ENCODE measurements at places on chromosomes 13 and 19.
A peak's percentile ranks its signal among the peaks of the same experiment; 100 is the strongest.

DNA sequence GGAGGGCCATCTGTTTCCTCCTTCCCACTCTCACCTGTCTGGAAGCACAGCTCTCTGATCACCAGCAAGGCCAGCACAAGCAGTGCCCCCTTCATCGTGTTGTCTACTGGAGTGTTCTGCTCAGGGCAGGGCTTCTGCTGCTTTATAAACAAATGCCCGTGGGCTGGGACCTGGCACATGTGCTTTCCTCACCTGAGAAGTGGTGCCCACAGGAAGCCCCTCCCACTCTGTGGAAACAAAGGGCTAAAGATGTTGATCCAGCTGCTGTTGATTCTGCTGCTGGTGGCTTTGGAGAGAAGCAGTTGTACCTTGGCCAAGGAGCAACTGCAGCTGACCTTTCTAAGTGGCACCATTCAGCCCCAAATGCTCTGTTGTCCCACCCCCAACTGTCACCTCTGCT is 26.4 kb upstream of the ZNF181 start:
- H3K4me3 ChIP-seq: no peak overlapping the region
- H3K4me1 ChIP-seq: peaks cover 13% of the 10 kb centered on the region
- peaks cover 19% of the 10 kb centered on the region for H3K36me3 ChIP-seq

- no peak within 1 kb of the TSS for H3K4me3 ChIP-seq
- H3K27ac ChIP-seq: no peak within 1 kb of the TSS
- H3K4me1 ChIP-seq: peaks cover 25% of the 10 kb centered on the region
- no peak for DNase-seq
- H3K27me3 ChIP-seq: peaks cover 2% of the 10 kb centered on the region
- H3K36me3 ChIP-seq: no peaks in the 10 kb centered on the region
Measured at GRCh38 chr13:113157929-113158747, at the start of gene PROZ. Gene PROZ (plus strand): TSS chr13:113158648. CDS start chr13:113158661, 13 bp downstream.

GRCh38 chr19:38194061-38194701 is 29.8 kb downstream of the DPF1 start:
- 0 out of 2 replicates have a peak, but pooled peaks cover 2% of the 10 kb centered on the region for H3K36me3 ChIP-seq
- no peak overlapping the region for H3K27ac ChIP-seq
- no peak overlapping the region for H3K4me3 ChIP-seq

DNA sequence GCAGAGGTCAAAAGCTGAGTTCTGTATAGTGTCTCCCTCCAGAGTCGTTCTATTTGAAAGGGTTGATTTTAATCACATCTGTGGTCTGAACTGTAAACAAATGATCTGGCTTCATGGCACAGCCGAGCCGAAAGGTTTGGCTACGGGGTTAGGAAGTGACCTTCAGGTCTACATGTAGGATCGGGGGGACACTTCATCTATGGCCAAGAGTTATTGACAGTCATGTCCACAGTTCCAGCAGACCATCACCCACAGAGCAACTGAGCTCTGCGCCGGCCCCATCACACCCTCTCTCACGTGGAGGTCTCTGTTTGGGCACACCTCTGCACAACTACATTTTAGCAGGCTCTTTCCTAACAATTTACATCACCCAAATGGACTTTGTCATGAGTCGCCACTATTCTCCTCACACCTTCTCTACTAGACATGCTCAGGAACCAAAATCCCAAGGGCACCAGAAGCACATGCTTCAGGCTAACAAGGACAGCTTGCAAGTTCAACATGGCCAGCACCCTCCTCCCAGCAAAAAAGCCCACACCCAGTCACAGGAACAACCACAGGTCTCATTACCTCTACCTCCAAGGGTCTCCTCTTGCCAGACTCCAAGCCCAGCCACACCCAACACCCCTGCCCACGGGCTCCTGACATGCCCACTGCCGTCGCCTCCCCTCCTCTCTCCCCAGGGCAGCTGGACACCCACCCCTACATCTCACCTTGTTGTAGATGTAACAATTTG is 36.1 kb upstream of the EPHX3 start:
- peak overlapping the region; percentile 77 for H3K27ac ChIP-seq
- no peaks in the 10 kb centered on the region for H3K27me3 ChIP-seq
- DNase-seq: no peak
- H3K4me3 ChIP-seq: no peak overlapping the region
- peaks cover 78% of the 10 kb centered on the region for H3K36me3 ChIP-seq

GRCh38 chr13:29964181-29964845 is 113.9 kb upstream of the UBL3 start:
- H3K36me3 ChIP-seq: peaks cover 27% of the 10 kb centered on the region
- peak overlapping the region; percentile 4 for H3K4me3 ChIP-seq
- peak overlapping the region; percentile 61 for H3K27ac ChIP-seq
- peaks cover 8% of the 10 kb centered on the region for H3K27me3 ChIP-seq

- H3K4me1 ChIP-seq: peaks cover 27% of the 10 kb centered on the region
- peaks cover 27% of the 10 kb centered on the region for H3K36me3 ChIP-seq
- no peaks in the 10 kb centered on the region for H3K27me3 ChIP-seq
Measured at GRCh38 chr19:41264581-41265394, 616 bp downstream of the HNRNPUL1 start.

GRCh38 chr13:79767126-79767525 is 286.2 kb downstream of the NDFIP2 start:
- H3K36me3 ChIP-seq: peaks cover 9% of the 10 kb centered on the region
- no peak for DNase-seq
- no peaks in the 10 kb centered on the region for H3K27me3 ChIP-seq
- no peaks in the 10 kb centered on the region for H3K4me1 ChIP-seq
- H3K4me3 ChIP-seq: no peak overlapping the region

DNA sequence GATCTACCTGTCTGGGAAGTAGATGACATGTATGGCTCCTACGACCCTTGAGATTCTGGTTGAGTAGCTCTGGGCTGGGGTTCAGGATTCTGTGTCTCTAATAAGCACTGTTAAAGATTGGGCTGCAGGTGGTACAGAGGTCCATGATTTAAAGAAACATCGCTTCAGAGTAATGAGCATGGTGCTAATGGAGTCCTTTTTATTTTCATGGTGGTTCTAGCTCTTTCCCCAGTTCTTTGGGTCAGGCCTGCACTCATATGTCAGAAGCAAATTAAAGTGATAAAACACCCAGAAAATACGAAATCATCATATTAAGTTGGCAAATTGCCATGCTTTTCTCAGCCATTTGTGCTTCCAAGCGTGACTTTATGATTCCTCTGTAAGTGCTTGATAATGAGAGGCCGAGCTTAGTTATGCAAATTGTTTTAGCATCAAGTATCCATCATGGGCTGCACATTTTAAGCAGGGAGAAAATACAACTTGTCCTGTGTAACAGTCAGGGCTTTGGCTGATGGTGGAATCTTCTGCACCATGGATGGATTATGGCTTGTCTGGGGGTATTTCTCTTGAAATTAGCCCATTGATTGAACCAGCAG is 45.1 kb downstream of the MTUS2 start:
- H3K27ac ChIP-seq: no peak overlapping the region
- no peak for DNase-seq
- peaks cover 4% of the 10 kb centered on the region for H3K4me1 ChIP-seq
- H3K27me3 ChIP-seq: peaks cover 3% of the 10 kb centered on the region
- no peaks in the 10 kb centered on the region for H3K36me3 ChIP-seq
- H3K4me3 ChIP-seq: no peak overlapping the region

GRCh38 chr19:36267061-36267845 is 52.3 kb downstream of the ZNF146 start:
- H3K27me3 ChIP-seq: peaks cover 10% of the 10 kb centered on the region
- H3K4me1 ChIP-seq: no peaks in the 10 kb centered on the region
- no peak overlapping the region for H3K4me3 ChIP-seq
- peaks cover 23% of the 10 kb centered on the region for H3K36me3 ChIP-seq
- DNase-seq: no peak
- H3K27ac ChIP-seq: no peak overlapping the region

- H3K27ac ChIP-seq: no peak overlapping the region
- no peak for DNase-seq
- H3K4me3 ChIP-seq: no peak overlapping the region
- peaks cover 8% of the 10 kb centered on the region for H3K4me1 ChIP-seq
Measured at GRCh38 chr13:40255551-40255950, 410.9 kb downstream of the FOXO1 start.

GRCh38 chr19:4388337-4389063 is 11.8 kb downstream of the SH3GL1 start:
- H3K4me3 ChIP-seq: no peak overlapping the region
- peaks cover 39% of the 10 kb centered on the region for H3K4me1 ChIP-seq
- H3K27ac ChIP-seq: no peak overlapping the region
- no peak for DNase-seq

- no peak overlapping the region for H3K27ac ChIP-seq
- peaks cover 17% of the 10 kb centered on the region for H3K36me3 ChIP-seq
- peak overlapping the region; percentile 80 for H3K4me3 ChIP-seq
- peak; percentile 98 for DNase-seq
- peaks cover 32% of the 10 kb centered on the region for H3K4me1 ChIP-seq
- peaks cover 4% of the 10 kb centered on the region for H3K27me3 ChIP-seq
Measured at GRCh38 chr19:48415395-48415794, 21.9 kb downstream of the GRIN2D start.

DNA sequence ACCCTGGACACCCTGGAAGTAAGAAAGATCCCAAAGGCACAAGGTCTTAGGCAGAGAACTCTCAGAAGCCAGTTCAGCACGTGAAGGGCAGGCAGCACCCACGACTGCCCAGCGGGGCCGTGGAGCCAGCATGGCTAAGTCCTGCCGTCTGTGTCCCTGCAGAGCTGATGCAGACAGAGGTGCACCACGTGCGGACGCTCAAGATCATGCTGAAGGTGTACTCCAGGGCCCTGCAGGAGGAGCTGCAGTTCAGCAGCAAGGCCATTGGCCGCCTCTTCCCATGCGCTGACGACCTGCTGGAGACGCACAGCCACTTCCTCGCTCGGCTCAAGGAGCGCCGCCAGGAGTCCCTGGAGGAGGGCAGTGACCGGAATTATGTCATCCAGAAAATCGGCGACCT is 44.8 kb downstream of the PEX11G start:
- no peaks in the 10 kb centered on the region for H3K27me3 ChIP-seq
- DNase-seq: no peak
- no peaks in the 10 kb centered on the region for H3K4me1 ChIP-seq
- peaks cover 59% of the 10 kb centered on the region for H3K36me3 ChIP-seq
- no peak overlapping the region for H3K27ac ChIP-seq

- H3K4me3 ChIP-seq: no peak overlapping the region
- DNase-seq: no peak
- H3K27ac ChIP-seq: no peak overlapping the region
- no peaks in the 10 kb centered on the region for H3K36me3 ChIP-seq
Measured at GRCh38 chr19:30722761-30723160, 350.6 kb downstream of the ZNF536 start.

DNA sequence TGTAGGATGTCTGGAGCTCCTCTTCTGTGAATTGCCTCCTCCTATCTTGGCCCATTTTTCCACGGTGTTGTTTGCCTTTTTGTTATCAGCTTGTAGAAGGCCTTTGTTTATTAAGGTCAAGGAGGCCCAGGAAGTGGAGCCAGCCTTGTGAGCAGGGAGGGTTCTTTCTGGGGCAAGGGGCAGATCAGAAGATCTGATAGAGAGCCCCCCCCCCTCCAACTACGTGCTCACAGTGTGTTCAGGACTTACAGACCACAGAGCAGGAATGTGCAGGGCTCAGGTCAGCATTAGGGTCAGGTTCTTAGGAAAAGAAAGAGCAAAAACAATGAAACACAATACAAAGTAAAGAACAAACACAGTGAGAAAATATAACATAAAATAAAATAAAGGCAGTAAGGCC is 59.4 kb downstream of the CCNE1 start:
- H3K4me1 ChIP-seq: peaks cover 2% of the 10 kb centered on the region
- H3K27ac ChIP-seq: no peak overlapping the region
- H3K27me3 ChIP-seq: peaks cover 26% of the 10 kb centered on the region
- H3K4me3 ChIP-seq: no peak overlapping the region
- H3K36me3 ChIP-seq: peaks cover 5% of the 10 kb centered on the region

GRCh38 chr19:41299046-41299754 is 10.8 kb upstream of the CCDC97 start:
- H3K4me3 ChIP-seq: no peak overlapping the region
- no peaks in the 10 kb centered on the region for H3K27me3 ChIP-seq
- H3K4me1 ChIP-seq: no peaks in the 10 kb centered on the region
- H3K36me3 ChIP-seq: peaks cover 94% of the 10 kb centered on the region

- H3K36me3 ChIP-seq: no peaks in the 10 kb centered on the region
- DNase-seq: no peak
- no peak overlapping the region for H3K4me3 ChIP-seq
- H3K4me1 ChIP-seq: peaks cover 15% of the 10 kb centered on the region
- no peak overlapping the region for H3K27ac ChIP-seq
Measured at GRCh38 chr13:80047406-80047805, 293.5 kb downstream of the SPRY2 start.

DNA sequence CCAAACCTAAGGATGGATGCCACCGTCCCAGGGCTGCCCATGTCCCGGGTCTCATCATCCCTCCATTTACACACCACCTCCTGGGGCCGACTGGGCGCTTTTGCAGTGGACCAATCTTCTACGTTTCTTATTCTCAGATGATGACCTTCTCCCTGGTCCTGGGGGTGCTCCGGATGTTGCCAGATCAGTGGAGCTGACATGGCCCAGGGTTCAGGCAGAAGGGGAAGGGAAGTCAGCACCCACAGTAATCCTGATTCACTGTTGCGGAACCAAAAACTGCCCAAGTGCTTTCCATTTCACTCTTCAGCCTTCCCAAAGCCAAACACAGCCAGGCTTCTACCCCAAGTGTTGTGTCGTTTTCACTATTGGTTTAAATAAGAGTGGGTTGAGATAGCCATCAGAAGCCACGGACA is 29.8 kb downstream of the RAB20 start:
- no peaks in the 10 kb centered on the region for H3K27me3 ChIP-seq
- no peak for DNase-seq
- H3K27ac ChIP-seq: peak overlapping the region; percentile 28
- no peaks in the 10 kb centered on the region for H3K36me3 ChIP-seq

GRCh38 chr13:30934381-30934780 is 1.9 kb downstream of the TEX26 start:
- H3K4me1 ChIP-seq: peaks cover 17% of the 10 kb centered on the region
- H3K36me3 ChIP-seq: no peaks in the 10 kb centered on the region
- peak; percentile 35 for DNase-seq
- no peak overlapping the region for H3K4me3 ChIP-seq
- peaks cover 30% of the 10 kb centered on the region for H3K27me3 ChIP-seq
- H3K27ac ChIP-seq: no peak overlapping the region

- 0 out of 2 replicates have a peak, but pooled peaks cover 4% of the 10 kb centered on the region for H3K4me1 ChIP-seq
- DNase-seq: no peak
- no peaks in the 10 kb centered on the region for H3K36me3 ChIP-seq
- H3K27me3 ChIP-seq: no peaks in the 10 kb centered on the region
- no peak overlapping the region for H3K27ac ChIP-seq
Measured at GRCh38 chr13:21229241-21230024, 53.0 kb downstream of the MRPL57 start.

DNA sequence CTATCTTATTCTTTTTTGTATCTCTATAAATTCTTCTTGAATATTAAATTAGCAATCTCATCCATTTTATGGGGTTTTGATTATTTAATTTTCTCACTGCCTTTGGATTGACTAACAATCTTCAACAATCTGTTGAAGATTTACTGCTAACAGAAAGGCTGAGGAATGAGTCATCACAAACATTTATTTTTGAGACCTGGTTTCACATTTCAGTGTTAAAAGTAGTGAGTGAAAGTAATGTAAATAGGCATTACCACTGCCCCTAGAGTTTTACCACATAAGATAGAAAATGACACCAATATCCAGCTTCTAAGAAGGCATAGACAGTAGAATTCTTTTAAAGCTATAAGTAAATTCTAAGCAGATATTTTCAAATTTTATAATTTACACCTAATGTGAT is 472.8 kb downstream of the OLFM4 start:
- no peak for DNase-seq
- H3K4me1 ChIP-seq: peaks cover 2% of the 10 kb centered on the region
- no peaks in the 10 kb centered on the region for H3K27me3 ChIP-seq
- H3K27ac ChIP-seq: no peak overlapping the region
- H3K36me3 ChIP-seq: no peaks in the 10 kb centered on the region
